ENCODE measurements at places on chromosomes 3 and 15.

- DNase-seq = no peak
These were observed 677.0 kb downstream of the PLOD2 start for GRCh38 chr3:145483992-145484391.

GRCh38 chr3:117611211-117611610 lies 901.6 kb downstream of the TUSC7 start:
- DNase-seq = no peak

DNA sequence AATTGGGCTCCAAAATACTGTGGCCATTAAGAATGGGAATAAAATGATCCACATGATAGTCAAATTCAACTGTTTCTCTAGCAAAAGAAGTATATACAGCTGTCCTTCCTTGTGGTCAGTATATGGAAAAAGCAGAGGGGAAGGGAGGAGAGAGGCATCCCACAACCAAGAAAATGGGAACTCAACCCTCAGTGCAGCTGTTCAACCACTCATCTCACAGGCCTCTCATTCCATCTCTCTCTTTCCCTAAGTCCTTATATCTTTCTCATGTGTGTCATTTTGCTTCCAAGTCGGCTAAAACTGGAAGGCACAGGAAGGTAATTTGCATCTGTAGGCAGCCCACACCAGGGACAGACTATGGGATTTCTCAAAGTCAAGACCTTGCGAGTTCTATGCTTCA lies 27.5 kb downstream of the AVEN start:
- no peak for DNase-seq

DNA sequence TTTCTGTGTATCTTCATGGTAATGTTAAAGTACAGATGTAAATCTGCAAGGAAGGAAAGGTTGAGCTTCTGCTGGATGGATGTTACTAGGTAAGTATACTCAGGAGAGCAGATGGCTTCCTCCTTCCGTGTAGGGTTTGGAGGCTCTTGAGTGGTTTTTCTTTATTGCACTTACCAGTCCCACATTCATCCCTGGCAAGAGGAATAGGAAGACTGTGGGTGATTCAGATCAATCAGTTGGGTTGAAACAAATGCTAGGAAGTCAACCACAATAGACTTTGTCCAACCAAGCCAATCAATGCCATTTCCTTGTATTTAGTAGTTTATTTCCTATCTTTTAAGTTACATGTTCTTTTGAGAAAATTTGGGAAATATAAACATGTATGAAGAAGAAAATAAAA lies 26.6 kb downstream of the MYZAP start:
- DNase-seq = no peak

GRCh38 chr3:195063581-195064193 lies 207.3 kb downstream of the XXYLT1 start:
- no peak for DNase-seq

GRCh38 chr3:152147748-152148147 lies 121.0 kb upstream of the MBNL1 start:
- DNase-seq = no peak

- no peak for DNase-seq
These were observed 216.4 kb downstream of the LRRC3B start for GRCh38 chr3:26839001-26839400.

DNA sequence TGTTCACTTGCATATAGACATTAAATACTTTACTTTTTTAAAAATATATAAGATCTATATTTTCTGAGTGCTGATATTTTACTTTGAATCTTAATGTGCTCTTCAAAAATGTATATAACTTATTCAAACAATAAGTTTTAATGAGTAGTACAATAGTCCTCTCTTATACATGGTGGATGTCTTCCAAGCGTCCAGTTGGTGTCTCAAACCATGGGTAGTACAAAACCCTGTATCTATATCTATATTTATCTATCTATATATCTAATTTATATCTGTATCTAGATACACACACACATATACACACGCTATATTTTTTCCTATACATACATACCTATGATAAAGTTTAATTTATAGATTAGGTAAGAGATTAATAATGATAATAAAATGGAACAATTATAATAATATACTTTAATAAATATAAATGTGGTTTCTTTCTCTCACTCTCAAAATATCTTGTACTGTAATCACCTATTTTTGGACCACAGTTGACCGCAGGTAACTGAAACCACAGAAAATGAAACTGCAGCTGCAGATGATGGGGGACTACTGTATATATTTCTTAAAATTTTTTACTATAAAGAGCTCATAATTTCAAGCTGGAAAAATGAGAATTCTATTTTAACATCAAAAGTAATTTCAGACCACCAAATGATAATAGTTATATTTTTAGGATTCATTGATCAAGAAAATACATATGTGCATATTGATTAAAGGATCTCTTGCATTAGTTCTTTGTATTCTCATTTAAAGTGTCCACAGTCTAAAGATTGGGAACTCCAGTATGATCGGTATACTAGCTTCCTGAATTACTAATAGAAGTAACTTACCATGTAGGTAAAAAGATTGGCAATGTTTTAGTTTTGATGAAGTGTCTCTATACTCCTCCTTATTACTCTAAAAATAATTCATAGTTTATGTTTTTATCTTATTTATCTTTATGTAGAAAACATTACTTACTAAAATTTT lies 215.1 kb upstream of the MLF1 start:
- no peak for DNase-seq

- DNase-seq = no peak
These were observed 64.7 kb upstream of the CCDC39 start for GRCh38 chr3:180743813-180744590.

DNA sequence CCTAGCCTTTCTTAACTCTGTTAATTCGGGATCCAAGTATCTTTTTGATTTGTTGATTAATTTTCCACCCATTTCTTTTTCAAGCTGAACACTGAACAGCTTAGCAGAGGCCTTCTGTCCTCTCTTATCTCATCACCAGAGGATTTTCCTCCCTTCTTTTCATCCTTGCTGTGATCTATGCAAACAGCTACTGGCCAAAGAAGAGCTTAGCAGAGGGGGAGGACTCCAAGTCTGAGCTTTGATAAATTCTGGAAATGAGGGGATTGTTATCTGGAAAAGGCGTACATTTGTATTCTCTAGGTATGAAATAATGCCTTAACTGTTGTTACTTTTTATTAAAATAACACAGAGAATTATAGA lies 13.4 kb downstream of the DZIP3 start:
- no peak for DNase-seq

GRCh38 chr3:131435000-131435399 lies 53.4 kb downstream of the NUDT16 start:
- no peak for DNase-seq

DNA sequence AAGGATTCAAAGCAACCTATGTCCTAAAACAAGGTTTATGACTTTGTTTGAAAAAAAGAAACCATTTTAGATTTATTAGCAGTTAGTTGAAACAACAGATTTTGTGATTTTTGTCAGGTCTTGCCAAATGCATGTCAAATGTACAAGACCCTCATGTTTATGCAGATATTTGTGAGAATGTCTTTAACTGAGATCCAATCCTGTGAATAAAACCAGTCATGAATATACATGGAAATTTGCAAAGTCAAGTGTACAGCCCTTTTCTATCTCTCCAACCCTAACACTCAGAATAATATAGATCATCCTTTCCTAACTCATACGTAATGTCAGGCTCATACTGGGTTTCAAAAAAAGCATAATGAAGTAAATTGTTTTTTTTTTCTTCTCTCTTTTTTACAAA lies 76.4 kb downstream of the DUT start:
- DNase-seq = no peak

DNA sequence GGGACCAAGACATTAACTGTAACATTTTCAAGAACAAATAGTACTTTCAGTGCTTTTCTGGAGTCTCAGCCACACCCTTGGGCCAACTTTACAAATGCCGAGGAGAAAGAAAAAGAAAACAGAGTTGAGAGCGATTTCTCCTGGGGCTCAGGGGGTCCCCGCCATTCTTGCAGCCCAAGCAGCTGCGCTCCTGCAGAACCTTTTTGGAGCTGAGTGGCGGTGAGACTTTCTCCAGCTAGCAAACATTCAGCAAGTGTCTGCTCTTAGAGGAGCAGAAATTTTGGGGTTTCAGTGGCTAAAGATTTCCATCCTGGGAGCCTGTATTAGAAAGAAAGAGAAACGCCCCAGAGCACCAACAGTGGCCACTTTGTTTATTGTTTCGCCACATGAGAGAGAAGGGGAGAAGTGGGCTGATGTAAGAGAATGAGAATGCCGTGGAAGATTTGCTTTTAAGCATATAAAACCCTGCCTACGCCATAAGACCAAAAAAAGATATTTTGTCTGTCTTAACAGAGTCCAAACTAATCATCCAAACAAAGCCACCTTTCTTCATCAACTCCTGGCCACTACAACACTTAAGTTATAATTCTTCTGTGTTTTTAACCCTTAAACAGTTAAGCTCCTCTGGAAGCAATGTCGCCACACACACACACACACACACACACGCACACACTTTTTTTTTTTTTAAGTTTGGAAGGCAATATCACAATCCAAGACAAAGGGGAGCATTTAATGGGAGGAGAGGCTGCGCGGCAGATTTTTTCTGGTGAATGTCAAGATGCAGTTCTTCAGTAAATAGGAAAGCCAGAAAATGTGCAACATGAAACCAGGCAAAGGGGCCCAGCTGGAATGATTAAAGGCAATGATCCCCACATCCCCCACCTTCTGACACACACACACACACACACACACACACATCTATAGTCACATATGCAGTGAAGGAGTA lies 19.2 kb downstream of the EID1 start:
- DNase-seq = no peak

DNA sequence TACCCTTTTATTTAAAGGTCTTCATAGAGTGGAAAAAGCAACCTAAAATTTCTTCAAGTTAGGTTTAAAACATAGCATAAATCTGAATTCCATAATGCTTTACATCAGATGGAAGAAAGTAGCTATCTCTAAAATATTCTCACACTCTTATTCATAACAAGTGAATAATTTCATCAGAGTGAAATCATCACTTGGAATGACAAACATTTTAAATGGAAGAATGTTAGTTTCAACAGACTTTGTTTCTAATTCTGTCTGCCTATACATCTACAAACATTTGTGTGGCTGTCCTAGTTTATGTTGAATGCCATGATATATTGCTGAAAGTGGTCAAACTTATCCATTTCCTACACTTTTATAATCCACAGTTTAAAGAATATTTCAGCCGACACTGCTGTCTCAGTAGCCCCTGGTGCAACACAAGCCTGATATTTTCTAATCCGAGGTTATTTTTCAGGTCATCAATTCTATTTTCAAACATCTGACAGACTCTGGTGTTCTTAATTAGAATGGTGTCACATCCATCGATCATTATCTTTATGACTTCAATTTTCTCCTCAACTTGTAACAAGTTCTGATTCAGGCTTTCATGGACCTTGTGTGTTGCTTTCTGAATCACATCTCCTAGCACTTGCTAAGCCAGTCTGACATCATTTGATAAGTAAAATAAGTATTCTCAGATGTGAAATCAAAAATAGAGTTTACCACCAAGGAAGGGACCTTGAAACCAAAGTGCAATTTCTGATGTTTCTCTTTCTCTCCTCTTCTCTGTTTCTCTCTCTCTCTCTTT lies 17.1 kb upstream of the CNTN3 start:
- no peak for DNase-seq

- DNase-seq = no peak
These were observed 165.4 kb upstream of the TOPAZ1 start for GRCh38 chr3:44076221-44076829.

DNA sequence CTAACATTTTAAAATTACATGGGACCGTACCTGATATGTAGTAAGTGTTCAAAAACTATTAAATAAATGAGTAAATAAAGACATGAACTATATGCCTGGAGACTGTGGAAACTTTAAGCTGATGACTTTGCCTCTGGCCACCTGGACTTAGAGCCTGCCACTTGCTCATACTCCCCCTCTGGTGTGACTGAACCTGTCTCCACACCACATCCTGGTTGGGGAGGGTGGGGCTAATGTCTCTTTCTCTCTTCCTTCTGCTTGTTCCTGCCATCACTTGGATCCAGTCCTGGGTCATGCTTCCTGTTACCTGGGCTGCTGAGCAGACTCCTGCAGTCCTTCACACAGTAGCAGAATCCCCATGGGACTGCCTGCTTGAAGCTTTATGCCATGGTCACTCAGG lies 8.2 kb upstream of the TMEM158 start:
- no peak for DNase-seq

DNA sequence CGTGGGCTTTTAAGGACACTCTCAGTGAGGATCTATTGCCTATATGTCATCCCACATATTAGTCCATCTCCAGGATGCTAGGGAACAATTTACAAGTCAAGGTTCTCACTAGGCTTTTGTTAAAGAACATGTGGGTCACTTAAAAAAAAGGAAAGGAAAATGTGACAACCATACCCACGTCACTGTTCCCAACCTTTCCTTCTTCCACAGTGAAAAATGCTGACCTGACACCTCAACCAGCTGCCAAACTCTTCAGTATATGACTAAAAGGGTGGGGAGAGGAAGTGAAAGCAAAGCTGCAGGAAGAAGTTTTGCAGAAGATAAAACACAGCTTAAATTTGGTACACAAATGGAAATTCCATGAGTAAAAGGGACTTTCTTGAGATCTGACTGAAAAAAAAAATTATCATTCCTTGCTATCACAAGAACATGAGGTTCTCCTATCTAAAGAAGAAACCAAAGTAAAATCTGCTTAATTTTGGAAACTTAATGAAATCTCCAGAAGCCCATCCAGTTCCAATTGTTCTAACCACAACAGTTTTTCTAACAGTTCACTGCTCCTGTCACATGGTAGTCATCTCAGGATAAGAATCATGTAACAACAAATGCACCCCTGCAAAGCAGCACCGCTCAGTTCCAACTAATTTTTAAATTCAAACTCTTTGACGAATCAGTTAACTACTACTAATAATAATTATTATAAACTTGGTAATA lies 117.0 kb upstream of the TSPAN3 start:
- no peak for DNase-seq

- no peak for DNase-seq
These were observed 480.1 kb upstream of the ZNF385D start for GRCh38 chr3:22231061-22231460.

- no peak for DNase-seq
These were observed 486.8 kb downstream of the PDCD6IP start for GRCh38 chr3:34284959-34285826.

DNA sequence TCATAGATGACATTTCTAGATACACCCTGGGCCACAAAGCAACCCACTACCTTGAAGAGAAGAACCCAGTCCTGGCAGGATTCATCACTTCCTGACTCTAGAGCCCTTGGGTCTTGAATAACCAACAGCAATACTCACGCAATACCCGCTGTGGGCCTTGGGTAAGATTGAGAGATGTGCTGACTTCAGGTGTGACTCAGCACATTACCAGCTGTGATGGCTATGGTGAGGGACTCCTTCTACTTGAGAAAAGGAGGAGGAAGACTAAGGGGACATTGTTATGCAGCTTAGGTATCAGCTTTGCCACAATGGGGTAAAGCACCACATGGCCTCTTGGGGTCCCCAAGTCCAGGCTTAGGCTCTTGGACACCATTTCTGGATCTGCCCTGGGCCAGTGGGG lies 14.9 kb downstream of the C3orf33 start:
- no peak for DNase-seq

- no peak for DNase-seq
These were observed 122.6 kb upstream of the CCNL1 start for GRCh38 chr3:157282261-157283191.

GRCh38 chr3:36943601-36944000 lies 1.3 kb downstream of the TRANK1 start:
- no peak for DNase-seq
